HAP-1 (cell line): ENCODE measurements at places on chromosomes 11 and 22.

DNA sequence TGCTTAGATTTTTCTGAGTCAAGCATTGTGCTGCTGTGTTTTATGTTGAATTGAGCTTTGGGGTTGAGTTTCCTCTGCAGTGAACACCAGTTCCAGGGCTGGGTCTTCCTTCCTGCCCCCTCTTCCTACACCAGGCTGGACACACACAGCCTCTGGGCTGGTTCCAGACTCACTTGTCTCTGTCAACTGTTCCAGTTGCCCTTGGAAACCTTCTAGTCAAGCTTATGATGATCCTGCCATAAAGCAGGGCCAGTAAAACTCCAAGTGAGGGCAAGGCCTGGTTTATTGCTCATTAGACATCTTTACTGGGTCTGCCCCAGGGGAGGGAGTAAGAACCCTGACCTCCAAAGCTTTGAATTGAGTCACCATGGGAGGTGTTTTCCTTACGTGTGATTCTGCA is 61.1 kb downstream of the KIAA1671 start:
- DNase-seq, result peak; percentile 46

- no peak for DNase-seq
Observed at GRCh38 chr11:126487711-126488110, 132.2 kb downstream of the ST3GAL4 start.

- peak; percentile 20 for DNase-seq
Observed at GRCh38 chr11:61776561-61777075, 15.8 kb downstream of the TMEM258 start.

- DNase-seq, result no peak
Observed at GRCh38 chr11:4830909-4831308, 9.8 kb downstream of the OR51F2 start.

DNA sequence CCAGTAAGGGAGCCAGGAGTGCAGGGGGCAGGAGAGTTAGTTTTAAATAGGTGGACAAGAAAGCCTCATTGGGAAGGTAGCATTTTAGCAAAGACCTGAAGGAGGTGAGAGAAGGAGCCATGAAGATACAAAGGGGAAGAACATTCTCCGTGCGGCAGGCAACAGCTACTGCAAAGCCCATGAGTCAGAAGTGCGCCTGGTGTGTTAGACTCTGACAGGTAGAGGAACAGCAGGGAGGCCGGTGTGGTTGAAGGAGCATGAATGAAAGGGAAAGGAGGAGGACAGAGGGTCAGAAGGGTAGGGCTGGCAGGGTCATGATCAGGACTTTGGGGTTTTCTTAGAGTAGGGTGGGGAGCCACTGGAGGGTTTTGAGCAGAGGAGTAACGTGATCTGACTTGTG is 34.5 kb upstream of the PAMR1 start:
- DNase-seq, result no peak

DNA sequence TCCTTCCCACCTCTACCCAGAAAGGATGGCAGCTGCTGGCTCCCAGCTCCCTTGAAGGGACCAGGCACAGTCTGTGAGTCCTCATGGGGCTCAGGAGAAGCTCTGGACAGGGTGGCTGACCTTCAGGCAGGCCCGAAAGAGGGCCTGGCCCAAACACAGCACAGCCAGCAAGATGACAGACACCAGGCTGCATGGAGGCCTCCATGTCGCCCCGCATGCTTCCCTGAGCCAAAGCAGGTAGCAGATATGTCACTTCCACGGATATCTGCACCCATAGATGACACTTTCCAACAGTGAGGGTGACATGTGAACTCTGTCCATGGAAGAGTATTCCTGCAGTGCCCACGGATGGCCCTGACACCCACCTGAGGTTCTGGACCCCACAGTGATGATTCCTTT is 18.4 kb downstream of the EIF1AD start:
- DNase-seq, result no peak

- no peak for DNase-seq
Observed at GRCh38 chr11:33920838-33921613, 29.1 kb upstream of the LMO2 start.

- DNase-seq, result peak; percentile 62
Observed at GRCh38 chr11:13463779-13464290, 813 bp upstream of the BTBD10 start.

GRCh38 chr22:23536821-23537345 is 43.2 kb downstream of the IGLL1 start:
- no peak for DNase-seq

DNA sequence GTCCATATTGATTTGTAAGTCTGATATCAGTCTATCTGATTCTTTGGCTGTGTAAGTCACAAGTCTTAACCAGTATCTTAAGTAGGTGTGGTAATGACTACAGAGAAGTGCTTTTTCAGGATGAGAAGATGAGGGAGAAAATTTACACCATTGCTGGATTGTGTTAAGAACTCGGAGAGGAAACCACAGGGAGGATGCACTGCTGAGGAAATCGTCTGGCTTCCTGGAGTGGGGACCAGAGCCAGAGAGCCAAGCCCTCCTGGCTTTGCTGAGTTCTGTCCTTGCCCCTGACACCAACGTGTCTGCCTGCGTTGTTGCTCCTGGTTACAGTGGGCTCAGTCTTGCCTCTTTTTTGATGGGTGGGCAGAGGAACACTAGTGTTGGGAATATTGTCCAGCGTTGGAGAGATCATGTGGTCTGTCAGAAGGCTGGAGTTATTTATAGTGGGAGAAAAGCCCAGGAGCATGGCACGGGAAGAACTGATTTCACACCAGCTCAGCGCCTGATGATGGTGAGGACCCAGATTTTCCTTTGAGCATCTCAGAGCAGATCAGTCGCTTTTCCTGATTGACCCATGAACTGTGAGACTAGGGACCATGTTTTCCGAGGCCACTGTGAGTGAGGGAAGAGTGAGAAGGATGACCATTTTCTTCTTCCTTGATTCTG is 29.6 kb downstream of the MARK2 start:
- no peak for DNase-seq

GRCh38 chr11:64165481-64165841 is 452 bp downstream of the MACROD1 start:
- DNase-seq, result no peak

DNA sequence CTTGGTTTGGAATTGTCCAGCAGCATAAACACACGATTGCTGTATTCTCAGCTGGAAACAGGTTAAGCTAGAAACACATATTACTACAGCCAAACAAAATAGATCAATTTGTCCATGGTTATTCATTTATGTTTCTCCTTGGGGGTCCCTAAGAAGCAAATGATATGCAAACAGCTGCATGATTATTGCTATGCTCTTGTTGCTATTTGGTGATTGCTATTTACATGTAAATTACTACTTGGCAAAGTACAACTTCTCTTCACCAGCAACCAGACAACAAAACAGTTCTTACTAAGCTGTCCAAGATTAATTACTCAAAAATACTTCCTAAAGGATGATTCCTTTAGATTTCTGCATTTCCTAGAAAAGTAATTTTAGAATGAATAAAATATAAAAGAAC is 567.9 kb upstream of the ARHGAP42 start:
- peak; percentile 7 for DNase-seq

- no peak for DNase-seq
Observed at GRCh38 chr11:77276271-77276670, 25.2 kb downstream of the GDPD4 start.

DNA sequence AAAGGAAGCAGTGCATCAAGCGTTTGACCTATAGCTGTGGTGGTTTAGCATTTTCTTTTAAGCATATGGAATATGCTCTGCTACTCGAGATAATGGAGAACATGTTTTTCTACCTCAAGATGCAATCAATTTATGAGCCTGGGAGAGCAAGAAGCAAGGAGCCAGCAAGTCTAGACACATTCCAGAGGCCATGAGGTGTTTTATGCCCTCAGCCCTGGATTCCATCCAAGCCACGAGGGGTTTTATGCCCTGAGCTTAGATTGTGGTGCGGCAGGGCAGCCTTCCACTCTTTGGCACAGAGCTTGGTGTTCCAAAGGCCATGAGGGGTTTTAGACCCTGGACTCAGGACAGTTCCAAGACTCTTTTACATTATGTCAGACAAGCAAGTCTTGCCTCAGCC is 11.7 kb upstream of the DNAJB13 start:
- no peak for DNase-seq

DNA sequence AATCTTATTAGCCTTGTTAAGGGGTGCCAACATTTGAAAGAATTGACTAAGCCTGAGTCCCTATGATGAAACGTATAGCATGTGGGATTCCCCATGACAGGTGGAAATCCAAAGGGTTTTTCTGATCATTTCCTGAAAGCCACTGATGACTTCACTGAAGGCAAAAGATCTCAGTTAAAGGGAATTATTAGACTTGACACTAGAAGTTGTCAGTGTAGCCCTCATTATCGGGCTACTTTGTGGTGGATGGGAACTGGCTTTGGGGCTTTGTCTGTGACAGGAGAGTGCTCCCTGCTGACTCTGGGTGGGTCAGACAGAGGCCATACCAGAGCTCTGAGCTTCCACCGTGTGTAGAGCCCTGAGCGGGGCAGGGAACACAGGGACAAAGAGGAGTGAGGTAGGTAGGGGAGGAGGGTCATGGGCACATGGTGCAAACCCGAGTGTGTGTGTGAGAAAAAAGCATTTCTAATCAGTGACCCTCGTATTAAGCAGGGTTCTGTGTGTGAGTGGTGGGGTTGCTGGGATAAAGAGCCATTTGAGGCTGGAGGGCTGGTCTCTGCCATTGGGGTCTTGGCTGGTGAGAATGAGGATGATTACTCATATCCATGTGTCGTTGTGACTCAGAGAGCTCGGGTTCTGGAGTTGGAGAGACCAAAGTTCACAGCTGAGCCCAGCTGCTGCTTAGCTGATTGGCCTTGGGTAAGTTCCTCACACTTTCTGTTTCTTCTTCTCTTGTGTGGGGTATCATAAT is 101.1 kb downstream of the GRIK4 start:
- DNase-seq, result no peak

- DNase-seq, result no peak
Observed at GRCh38 chr22:27504360-27505253, 296.9 kb downstream of the MN1 start.

GRCh38 chr11:64566915-64567891 is 23.8 kb upstream of the SLC22A12 start:
- DNase-seq, result no peak

GRCh38 chr11:130510407-130511006 is 62.1 kb downstream of the ADAMTS15 start:
- DNase-seq, result no peak

DNA sequence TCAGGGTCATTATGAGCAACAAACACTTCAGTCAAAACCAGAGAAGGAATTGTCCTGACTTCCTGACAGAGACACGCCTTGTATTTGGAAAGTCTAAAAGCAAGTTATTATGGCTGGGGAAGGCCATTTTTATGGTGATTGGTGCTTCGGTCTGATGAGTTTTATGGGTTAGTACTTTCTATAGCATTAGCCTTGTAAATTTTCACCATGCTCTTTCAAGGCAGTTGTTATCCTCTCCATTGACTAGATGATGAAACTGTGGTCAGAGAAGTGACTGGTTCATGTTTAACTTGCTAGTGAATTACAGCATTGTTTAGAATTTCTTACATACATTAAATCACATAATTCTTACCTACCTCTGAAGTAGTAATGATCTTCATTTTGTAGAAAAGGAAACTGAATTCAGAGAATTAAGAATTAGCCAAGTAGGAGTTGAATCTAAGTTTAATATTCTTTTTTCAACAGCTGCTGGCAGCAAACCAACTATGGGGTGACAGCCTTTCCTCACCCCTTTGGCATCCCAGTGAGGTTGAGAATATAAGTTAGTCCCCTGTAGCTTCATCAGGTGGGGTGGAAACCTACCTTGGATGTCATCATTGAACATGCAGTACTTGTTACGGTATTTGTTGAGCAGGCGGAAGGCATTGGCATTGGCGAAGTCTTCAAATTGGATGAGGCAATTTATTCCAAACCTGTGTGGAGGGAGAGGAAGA is 90.0 kb downstream of the CCDC81 start:
- peak; percentile 95 for DNase-seq

- DNase-seq, result no peak
Observed at GRCh38 chr11:96228910-96229309, 114.1 kb downstream of the MAML2 start.

- DNase-seq, result peak; percentile 94
Observed at GRCh38 chr11:95255251-95256145, 24.5 kb upstream of the SESN3 start.
